ENCODE measurements at places on chromosomes 16 and 17. TPM values are rescaled to one million over a fixed set of nuclear protein-coding genes. Genes with fewer than 3 reads are reported as not detected.

SNX20 gene
- not detected for total RNA-seq

SLC5A10 gene
- under 0.01 TPM for total RNA-seq

FBXO39 gene
- 7.1 TPM for total RNA-seq

ZKSCAN2 gene
- total RNA-seq, result 1.9 TPM

PITPNM3 gene
- total RNA-seq, result 0.16 TPM

TCAP gene
- total RNA-seq, result 0.49 TPM

SLC52A1 gene
- under 0.01 TPM for total RNA-seq

FZD2 gene
- 0.16 TPM for total RNA-seq

SLC13A5 gene
- 0.19 TPM for total RNA-seq

GPR139 gene
- total RNA-seq, result not detected

MRPL58 gene
- total RNA-seq, result 22.9 TPM

KRTAP9-7 gene
- total RNA-seq, result not detected

WSB1 gene
- 229 TPM for total RNA-seq

All from bladder microvascular endothelial cell (primary cell).